Cortex of kidney (tissue), 1 donor: ENCODE measurements at places on chromosomes 11 and 22.

- DNase-seq, result no peak
Observed at GRCh38 chr22:47168900-47169800, 406.7 kb downstream of the TBC1D22A start.

GRCh38 chr11:129967996-129968395 lies 34.6 kb downstream of the PRDM10 start:
- DNase-seq, result no peak

DNA sequence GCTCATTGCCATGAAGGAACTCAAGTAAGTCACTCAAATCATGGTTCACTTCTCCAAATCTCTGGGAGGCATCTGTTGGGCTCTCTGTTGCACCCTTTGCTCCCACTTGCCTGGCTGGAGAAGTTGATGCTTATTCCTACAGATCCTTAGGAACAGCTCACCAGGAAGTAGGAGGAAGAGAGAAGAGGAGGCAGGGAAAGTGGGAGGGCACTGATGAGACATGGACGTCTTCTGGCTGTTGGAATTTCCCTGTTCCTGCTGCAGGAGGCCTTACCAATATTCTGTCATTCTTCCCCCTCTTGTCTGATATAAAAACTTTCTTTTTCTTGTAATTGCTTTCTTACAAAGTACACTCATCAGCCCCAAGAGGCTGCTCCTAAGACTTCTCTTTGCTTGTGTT lies 13.6 kb downstream of the POLR2F start:
- DNase-seq, result no peak

GRCh38 chr11:112051768-112052167 lies 22.0 kb downstream of the PIH1D2 start:
- no peak for DNase-seq

GRCh38 chr11:3157381-3158130 lies 7.6 kb downstream of the OSBPL5 start:
- DNase-seq, result no peak

DNA sequence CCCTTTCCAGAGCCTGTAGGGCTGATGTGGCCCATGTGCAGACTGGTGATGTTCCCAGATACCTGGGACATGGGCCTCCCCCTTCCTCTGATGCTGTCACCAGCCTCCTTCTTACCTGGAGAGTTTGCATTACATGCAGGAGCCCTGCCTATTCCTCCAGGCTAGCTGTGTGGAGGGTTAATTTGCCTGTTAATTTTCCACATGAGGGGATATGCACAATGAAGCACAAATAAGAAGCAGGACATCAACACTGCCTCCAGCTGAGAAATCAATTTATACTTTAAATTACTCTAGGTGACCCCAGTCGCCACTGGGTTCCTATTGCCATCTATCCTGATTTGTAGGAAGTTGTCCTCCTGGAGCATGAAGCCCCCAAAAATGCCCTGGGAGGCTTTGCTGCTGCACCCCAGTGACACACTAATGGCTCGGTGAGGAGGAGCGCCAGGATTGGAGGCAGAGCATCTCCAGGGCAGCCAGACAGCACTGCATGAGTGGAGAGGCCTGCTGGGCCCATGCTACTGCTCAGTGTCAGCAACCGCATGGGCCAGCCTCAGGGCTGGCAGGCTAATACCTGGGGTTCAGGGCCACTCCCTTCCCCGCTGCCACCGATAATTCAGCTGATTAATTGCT lies 101.6 kb upstream of the USP47 start:
- no peak for DNase-seq

- no peak for DNase-seq
Observed at GRCh38 chr11:81165164-81165563, 1568.5 kb downstream of the FAM181B start.

DNA sequence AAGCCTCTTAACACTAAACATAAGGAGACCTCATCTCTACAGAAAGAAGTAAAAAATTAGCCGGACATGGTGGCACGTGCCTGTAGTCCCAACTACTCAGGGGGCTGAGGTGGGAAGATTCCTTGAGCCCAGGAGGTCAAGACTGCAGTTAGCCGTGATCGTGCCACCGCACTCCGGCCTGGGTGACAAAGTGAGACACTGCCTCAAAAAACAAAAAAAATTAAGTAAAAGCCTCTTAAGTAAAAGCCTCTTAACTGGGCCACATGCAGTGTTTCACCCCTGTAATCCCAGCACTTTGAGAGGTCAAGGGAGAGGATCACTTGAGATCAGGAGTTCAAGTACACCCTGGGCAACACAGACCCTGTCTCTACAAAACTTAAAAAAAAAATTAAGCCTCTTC lies 25.7 kb downstream of the CELF1 start:
- no peak for DNase-seq

DNA sequence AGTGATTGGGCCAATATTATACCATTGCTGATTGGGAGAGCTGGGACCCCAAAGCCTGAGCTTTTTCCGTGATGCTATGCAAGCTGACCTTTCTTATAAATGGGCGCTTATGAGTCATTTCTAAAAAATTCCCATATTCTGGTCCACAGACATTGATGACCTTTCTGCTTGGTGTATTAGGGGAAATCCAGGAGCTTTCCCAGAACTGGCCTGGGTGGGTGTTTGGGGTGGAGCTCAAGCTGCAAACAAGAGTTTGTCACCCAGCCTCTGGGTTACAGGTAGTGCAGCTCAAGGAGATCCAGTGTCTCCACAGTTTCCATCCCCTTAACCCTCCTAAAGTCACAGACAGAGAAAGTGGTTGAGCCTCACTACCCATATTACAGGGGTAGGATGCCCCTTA lies 67.7 kb downstream of the CCDC81 start:
- no peak for DNase-seq

DNA sequence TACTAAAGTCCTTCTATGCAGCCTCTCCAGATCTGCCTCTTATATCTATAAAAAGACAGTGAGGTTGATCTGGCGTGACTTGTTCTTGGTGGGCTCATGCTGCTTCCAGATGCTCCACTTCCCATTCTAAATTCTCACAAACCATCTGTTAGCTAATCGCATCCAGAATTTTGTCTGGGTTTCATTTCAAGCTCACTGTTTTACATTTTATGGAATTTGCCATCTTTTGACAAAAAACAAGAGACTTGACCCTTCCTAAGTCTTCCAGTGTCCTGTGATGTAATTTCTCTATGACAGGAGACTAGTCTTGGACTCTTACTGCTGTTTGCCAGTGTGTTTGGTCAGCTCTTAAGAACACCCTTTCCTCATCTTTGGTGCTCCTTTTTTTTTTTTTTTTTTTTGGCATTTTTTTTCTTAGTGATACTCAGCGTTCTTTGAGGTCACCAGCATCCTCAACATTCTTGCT lies 23.0 kb downstream of the CRKL start:
- no peak for DNase-seq

DNA sequence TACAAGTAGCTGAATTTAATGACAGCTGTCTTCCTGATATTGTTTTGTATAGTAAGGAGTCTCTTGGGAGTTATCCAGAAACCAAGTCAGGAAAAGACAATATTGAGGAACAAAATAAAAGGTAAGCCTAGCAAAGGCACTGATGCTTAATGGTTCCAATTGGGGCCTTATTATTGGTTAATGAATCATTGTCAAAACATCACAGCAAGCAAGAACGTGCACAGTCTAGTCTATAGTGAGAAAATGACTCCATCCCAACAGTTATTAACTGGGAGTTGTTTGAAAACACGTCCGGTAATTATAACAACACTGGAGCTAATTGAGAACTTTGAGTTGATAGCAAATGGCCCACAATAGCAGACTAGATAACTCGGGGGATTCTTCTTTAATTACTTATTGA lies 17.7 kb downstream of the BSX start:
- DNase-seq, result no peak

GRCh38 chr11:93524173-93524536 lies 19.0 kb downstream of the SMCO4 start:
- no peak for DNase-seq

DNA sequence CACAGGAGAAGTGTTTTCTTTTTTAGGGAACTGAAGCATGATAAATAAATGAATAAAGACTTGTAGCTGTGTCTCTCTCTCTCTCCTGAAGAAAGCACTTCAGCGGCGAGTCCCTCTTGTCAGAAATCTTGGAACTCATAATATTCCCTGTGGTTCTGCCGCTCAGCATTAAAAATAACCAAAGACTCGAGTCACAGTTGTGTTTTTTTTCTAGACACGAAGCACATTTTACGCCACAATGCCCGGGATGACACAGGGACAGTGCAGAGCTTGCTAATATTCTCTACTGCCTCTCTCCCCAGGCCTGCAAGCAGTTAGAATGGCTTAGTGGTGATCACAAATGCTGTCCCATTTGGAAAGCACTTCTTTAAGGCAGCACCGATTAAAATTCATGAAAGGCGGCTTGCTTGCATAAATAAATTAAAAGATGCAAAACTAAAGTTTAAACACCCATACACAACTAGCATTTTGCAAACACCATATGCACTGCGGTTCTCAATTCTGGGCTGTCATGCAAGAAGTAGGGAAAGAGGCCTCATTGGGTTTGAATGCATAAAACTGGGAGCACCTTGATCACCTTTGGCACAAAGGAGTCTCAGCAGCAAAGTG lies 597.4 kb downstream of the SOX6 start:
- no peak for DNase-seq

- DNase-seq, result no peak
Observed at GRCh38 chr11:127493330-127494022, 492.9 kb upstream of the KIRREL3 start.

GRCh38 chr11:100632941-100633452 lies 54.1 kb upstream of the ARHGAP42 start:
- DNase-seq, result no peak

- DNase-seq, result no peak
Observed at GRCh38 chr22:48112687-48113521, 1350.5 kb downstream of the TBC1D22A start.

GRCh38 chr11:17859552-17859951 lies 125.0 kb downstream of the KCNC1 start:
- DNase-seq, result no peak

DNA sequence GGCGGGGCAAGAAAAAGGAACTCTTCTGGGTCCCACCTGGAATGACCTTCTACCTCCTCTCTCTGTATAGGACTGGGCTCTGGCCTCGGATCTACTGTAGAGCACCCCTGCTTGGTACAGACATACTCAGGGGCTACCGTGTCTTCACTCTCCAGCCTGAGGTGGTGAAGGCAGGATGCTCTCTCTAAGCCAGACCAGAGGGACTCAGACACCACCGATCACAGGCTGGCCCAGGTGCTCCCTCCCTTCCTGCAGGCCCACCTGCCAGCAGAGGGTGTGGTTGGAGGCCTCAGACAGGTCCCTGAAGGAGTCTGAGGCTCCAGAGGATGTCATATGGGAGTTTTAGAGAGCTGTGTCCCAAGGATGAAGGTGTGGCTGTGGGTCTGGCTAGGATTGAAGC lies 4.1 kb downstream of the NHERF4 start:
- DNase-seq, result no peak

GRCh38 chr11:69356703-69357457 lies 62.9 kb downstream of the MYEOV start:
- no peak for DNase-seq

- DNase-seq, result no peak
Observed at GRCh38 chr11:20122131-20122530, 38.1 kb downstream of the DBX1 start.

DNA sequence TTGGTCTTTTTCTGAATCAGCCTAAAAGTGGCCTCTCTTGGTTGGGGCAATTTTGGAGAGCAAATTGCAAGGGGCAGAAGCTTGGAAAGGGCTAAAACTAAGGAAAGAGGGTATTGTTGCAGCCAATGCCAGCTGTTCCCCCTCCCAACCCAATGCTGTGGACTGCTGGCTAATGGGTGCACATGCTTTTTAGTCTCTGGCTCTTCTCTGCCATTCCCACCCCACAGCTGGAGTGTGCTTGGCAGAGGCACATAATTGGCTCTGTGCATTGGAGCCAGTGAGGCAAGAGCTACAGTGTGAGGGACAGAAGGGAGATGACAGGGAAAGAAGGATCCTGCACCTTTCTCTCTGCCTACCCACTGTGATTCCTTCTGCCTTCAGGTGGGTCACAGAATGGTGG lies 140.0 kb downstream of the NECTIN1 start:
- no peak for DNase-seq

DNA sequence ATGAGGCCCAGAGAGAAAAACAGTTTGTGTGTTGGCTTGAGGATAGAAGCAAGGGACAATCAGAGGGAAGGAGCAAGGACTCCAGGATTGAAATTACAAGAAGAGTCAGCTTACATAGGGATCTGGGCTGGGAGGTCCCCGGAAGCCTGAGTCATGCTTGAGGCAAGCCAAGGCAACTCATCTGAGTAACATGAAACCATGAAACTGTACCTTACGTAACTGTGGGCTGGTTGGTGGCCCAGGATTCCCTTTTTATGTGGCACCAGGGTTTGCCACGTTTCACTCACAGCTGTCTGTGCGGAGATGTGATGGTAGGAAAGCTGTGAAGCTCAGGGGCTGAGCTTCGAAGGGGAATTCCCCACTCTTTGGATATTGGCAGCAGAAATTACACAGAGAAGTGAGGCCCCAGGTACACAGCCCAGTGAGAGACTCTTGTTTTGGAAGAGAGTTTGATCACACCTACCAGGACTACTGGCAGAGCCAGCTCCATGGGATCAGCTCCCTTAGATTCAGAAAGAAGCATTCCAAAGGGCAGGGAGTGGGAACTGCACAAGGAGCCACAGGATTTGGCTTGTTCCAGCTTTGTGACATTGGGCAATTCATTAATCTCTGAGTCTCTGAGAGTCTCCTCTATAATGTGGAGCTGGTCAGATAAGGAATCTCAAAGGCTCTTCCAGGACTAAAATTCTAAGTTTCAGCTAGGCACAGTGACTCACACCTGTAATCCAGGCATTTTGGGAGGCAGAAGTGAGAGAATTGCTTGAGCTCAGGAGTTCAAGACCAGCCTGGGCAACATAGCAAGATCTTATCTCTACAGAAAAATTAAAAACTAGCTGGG lies 7.8 kb downstream of the SLC5A1 start:
- DNase-seq, result no peak

- no peak for DNase-seq
Observed at GRCh38 chr11:2741006-2741376, 41.2 kb upstream of the KCNQ1OT1 start.

GRCh38 chr11:126800009-126800408 lies 200.6 kb downstream of the KIRREL3 start:
- DNase-seq, result no peak

- DNase-seq, result no peak
Observed at GRCh38 chr11:91305402-91305801, 919.2 kb upstream of the FAT3 start.

DNA sequence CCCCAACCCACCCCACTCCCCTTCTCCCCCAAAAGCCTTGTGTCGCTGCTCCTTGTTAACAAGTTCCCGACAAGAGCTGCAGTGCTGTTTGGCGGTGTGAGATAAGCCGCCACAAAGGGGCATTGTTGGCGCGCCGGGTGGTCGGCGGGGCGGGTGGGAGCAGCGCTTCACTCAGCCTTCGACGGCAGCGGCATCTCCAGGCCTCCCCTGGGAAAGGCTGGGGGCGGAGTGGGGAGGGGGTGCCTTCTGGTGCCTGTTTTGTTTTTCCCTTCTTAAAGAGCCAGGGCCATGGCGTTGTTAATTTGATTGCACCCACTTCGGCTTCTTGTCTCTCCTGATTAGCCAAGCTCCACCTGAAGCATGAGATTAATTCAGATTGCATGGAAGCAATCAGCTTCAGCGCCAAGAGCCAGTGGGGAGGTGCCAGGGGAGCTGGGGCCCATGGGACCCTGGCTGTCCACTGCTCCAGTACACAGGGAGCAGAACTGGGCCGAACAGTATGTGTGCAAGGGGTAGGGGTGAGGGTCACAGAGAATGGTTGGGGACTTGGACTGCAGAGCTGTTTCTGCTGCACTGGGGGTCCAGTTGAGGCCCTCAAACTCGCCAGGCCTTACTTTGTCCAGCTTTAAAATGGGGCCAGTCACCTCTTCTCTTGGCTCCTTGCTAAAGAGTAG lies 165.1 kb downstream of the CEP164 start:
- no peak for DNase-seq
